NCI-H187 treated with DMSO at 0.1 percent for 48 hours (cell line): ENCODE measurements at places on chromosomes 16 and 17.

DNA sequence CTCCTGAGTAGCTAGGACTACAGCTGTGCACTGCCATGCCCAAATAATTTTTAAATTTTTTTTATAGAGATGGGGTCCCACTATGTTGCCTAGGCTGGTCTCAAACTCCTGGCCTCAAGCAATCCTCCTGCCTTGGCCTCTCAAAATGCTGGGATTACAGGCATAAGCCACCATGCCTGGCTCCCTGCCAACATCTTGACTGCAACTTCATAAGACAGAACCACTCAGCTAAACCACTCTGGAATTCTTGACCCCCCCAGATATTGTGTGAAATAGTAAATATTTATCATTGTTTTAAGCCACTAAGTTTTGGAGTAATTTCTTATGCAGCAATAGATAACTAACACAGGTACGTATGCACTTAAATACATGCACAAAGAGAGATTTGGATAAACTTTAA, 26.0 kb downstream of the DYNLL2 start:
- no peak for DNase-seq

GRCh38 chr17:82380860-82381702, 9.5 kb downstream of the UTS2R start:
- no peak for DNase-seq

DNA sequence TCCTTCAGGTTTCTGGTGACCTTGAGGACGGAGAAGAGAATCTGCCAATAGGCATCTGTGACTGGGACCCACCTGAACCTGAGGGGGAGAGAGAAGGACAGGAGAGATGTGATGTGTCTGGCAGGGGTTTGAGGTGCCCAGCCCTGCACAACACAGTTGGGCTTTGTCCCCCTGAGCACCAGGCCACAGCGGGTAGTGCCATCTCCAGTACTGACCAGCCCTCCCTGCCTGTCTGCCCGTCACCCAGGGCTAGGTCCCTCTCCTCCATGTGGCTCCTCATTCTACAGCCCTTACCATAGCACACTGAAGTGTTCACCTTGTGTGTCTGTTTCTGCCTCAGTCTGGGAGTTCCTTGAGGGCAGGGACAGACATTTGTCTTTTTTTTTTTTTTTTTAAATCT, 30.8 kb downstream of the NLRP1 start:
- DNase-seq = no peak

GRCh38 chr16:22979038-22979437, 165.1 kb downstream of the HS3ST2 start:
- DNase-seq = no peak

DNA sequence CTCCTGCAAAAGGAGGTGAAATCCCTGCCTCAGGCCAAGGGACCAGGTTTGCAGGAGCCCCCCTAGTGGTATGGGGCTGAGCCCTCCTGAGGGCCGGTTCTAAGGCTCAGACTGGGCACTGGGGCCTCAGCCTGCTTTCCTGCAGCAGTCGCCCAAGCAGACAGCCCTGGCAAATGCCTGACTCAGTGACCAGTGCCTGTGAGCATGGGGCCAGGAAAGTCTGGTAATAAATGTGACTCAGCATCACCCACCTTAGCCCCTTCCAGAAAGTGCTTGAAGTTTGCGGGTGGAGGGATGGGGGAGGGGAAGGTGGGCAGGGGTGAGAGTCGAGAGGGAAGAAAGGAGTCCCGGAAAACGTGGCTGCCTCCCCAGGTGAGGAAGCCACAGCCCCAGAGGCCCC, 2.1 kb downstream of the MC1R start:
- DNase-seq = no peak

- no peak for DNase-seq
These were observed 27.9 kb upstream of the AXIN2 start for GRCh38 chr17:65589321-65589720.

GRCh38 chr17:77708049-77708448, 250.5 kb upstream of the TNRC6C start:
- DNase-seq = no peak

- DNase-seq = no peak
These were observed 42.1 kb upstream of the TAOK1 start for GRCh38 chr17:29347831-29348629.

- DNase-seq = peak; percentile 28
These were observed 9.4 kb upstream of the NPTX1 start for GRCh38 chr17:80485846-80486245.

DNA sequence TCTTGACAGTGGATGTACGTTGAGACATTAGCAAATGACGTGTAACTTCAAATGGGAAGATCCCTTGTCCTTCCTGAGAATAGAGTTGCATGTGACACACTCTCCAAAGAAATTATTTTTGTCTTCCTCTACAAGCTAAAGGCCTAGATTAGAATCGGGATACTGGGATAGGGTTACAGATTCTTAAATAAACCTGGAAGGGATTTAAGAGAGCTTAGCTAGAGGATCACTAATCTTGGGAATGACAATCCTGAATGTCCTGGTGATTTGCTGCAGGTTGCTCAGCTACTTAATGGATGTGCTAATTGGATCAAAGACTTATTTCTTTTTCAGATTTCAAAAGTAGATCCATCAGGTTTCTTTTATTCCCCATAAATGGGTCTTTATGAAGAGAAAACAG, 101.9 kb downstream of the KCNJ2 start:
- DNase-seq = no peak

DNA sequence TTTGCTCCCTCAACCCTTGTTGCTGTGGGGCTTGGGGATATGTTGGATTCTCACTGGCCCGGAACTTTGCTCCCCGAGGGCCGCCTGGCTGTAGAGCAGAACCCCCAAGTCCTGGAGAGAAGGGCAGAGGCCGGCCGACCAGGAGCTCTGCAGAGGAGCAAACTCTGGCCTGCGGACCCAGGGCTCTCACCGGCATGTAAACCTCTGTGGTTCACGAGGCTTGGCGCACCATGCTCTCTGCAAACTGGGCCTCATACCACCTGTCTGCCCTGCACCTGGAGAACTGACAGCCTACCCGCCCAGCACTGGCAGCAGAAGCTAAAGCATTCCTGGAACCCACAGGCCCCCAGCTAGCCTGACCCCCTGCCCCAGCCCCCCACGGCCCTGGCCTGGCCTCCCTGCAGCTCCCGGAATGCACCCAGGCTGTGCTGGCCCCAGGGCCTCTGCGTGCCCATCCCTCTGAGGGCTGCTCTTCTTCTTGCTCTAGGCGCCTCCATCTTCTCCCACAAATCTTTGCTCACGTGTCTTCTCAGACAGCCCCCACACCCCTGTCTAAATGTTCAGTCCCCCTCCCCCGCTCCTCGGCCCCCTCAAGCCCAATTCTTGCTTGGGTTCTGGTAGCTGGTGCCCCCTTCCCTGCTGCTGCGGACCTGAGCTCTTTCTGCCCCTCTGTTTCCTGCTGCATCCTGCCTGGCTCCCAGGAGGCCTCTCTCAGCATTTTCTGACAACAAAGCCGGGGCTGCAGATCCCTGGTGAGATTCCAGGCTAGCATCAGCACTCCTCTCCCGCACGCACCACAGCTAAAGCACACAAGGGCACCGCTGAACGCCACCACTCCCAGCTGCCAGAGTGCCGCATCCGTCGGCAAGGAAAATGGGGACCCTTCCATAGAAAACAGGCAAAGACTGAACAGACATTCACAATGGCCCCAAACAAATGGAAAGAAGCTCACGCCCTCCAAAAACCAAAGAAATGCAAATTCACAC, 23.3 kb downstream of the ACTG1 start:
- DNase-seq = no peak

- no peak for DNase-seq
These were observed 57.1 kb downstream of the PRMT7 start for GRCh38 chr16:68367891-68368290.

- no peak for DNase-seq
These were observed 983.9 kb upstream of the EEF2KMT start for GRCh38 chr16:6081320-6081976.

DNA sequence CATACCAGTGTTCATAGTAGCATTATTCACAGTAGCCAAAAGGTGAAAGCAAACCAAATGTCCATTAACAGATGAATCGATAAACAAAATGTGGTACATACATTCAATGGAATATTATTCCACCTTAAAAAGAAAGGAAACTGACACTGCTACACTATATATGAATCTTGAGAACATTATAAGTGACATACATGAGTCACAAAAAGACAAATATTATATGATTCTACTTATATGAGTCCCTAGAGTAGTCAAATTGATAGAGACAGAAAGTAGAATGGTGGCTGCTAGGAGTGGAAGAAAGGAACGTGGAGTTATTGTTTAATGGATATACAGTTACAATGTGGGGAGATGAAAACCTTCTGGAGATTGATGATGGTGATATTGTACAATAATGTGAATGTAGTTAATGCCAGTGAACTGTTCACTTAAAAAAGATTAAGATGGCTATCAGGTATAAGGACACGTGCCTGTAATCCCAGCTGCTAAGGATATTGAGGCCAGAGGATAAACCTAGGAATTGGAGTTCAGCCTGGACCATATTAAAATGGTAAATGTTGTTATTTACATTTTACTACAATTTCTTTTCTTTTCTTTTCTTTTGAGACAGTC, 20.2 kb upstream of the TRIM37 start:
- no peak for DNase-seq

DNA sequence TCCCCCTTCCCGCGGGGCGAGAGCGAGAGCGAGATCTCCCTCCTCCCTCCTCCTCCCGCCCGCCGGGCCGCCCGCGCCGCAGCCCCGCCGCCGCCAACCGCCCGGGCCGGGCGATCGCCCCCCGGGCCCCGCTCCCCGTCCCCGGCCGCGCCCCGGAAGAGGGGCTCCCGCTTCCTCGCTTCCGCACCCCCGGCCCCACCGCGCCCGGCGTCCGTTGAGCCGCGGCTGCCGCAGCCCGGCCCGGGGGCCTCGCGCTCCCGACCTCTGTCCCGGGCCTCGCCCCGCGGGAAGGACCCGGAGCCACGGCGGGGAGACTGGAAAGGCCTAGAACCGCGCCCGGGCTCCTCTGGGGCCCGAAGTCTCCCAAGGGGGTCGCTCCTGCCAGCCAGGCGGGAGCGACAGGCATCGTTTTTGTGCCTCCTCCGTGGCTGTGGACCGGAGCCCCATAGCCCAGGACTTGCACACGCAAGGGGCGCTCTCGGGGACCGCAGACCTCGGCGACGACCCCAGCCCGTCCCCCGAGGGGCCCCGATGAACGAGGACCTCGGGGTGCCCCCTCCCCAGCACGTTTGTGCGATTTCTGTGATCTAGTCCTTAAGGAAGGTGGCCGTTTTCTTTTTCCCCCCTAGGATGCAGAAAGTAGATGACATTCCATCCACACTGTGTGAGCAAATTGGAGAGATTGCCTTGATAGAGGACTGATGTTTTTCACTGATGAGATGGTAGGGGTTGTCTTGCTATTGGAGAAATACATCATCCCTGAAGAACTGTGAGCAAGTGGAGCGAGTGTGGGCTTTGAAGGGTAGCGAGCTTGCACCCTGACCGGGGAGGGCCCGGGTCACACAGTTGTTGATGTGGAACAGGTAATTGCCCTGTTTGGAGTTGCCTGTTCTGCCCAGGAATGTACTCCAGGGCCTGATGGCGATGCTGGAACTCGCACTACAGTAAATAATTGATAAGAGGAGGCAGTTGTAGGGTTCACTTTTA, 611 bp downstream of the BANP start:
- DNase-seq = no peak

- no peak for DNase-seq
These were observed 192.9 kb upstream of the DYNLRB2 start for GRCh38 chr16:80347900-80348299.

DNA sequence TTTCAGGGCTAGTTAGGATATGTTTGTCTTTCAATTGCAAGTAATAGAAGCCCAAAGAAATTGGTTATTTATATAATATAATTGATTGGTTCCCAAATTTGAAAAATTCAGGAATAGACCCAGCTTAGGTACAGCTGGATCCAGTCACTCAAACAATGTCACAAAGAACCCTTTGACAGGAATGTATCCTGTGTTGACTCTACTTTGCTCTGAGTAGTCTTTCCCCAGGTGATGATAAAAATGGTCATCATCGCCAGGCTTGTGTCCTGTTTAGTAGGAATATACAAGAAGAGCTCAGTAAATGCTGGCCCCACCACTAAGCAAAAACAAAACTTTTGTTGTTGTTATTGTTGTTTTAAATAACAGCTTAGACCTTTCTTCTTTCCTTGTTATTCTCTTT, 35.0 kb downstream of the MAPT start:
- no peak for DNase-seq

- no peak for DNase-seq
These were observed 2.4 kb downstream of the CD2BP2 start for GRCh38 chr16:30352488-30353401.

- no peak for DNase-seq
These were observed 43.6 kb downstream of the SMG6 start for GRCh38 chr17:2259769-2260536.

- DNase-seq = no peak
These were observed 94.3 kb downstream of the TBC1D16 start for GRCh38 chr17:79941088-79942010.

DNA sequence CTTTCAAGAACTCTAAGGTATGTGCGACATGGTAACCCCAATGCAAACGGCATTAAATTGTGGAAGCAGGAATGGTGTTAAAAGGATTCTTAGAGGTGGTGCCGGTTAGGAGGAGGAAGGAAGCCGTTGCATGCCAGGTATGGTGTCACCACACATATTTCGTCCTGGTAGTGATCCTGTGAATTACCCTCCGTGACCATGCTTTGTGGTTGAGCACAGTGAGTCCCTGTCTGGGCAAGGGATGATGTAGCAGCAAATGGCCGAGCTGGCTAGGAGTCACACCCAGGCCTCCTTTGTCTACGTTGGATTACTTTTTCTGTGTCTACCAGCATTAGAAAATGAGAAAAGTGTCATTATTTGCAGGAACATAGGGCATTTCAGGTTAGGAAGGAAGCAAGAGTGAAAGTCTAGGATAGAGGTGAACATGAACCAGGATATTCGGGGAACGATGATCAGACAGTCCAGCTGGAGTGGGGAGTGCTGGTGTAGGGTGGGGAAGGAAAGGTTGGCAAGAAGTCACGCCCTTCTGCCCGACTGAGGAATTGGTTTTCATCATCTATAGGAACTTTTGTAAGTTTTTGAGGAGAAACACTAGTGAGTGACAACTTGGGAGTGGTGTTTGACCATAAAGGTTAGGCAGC, 123.5 kb downstream of the PRKCA start:
- DNase-seq = no peak

GRCh38 chr17:50352072-50352692, 6.3 kb downstream of the XYLT2 start:
- no peak for DNase-seq

GRCh38 chr17:55238931-55239297, 25.8 kb upstream of the HLF start:
- no peak for DNase-seq

GRCh38 chr17:17152385-17152784, 53.7 kb downstream of the PLD6 start:
- DNase-seq = no peak

DNA sequence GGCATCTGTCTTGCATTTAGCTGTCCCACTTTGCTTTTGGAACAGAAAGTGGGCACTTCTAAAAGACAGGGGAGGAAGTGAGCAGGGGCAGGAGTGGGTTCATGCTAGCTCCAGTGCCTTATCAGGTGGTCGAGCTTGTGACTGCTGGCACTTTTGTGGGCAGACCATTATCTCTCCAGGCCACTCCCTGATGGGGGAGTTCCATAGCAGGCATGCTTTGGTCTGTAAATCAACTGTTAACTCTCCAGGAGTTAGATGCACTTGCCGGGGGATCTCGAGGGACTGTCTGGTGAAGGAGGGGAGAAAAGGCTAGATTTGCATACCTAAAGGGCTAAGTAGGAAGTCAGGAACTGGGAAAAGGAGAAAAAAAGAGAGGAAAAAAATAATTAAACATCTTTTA, 9.3 kb upstream of the CARD14 start:
- no peak for DNase-seq

GRCh38 chr17:69425978-69426377, 11.5 kb downstream of the MAP2K6 start:
- DNase-seq = no peak

GRCh38 chr17:57527221-57528057, 217.7 kb downstream of the CCDC182 start:
- no peak for DNase-seq
